Pancreas (tissue), 10 donors: ENCODE measurements at places on chromosomes 6 and 20. TPM values are rescaled to one million over a fixed set of nuclear protein-coding genes. Genes with fewer than 3 reads are reported as not detected.

- no peak for DNase-seq
Observed at GRCh38 chr6:46191961-46192360, 21.2 kb upstream of the ENPP5 start.

- no peak for DNase-seq
Observed at GRCh38 chr6:169829786-169830185, 78.4 kb downstream of the ERMARD start.

DNA sequence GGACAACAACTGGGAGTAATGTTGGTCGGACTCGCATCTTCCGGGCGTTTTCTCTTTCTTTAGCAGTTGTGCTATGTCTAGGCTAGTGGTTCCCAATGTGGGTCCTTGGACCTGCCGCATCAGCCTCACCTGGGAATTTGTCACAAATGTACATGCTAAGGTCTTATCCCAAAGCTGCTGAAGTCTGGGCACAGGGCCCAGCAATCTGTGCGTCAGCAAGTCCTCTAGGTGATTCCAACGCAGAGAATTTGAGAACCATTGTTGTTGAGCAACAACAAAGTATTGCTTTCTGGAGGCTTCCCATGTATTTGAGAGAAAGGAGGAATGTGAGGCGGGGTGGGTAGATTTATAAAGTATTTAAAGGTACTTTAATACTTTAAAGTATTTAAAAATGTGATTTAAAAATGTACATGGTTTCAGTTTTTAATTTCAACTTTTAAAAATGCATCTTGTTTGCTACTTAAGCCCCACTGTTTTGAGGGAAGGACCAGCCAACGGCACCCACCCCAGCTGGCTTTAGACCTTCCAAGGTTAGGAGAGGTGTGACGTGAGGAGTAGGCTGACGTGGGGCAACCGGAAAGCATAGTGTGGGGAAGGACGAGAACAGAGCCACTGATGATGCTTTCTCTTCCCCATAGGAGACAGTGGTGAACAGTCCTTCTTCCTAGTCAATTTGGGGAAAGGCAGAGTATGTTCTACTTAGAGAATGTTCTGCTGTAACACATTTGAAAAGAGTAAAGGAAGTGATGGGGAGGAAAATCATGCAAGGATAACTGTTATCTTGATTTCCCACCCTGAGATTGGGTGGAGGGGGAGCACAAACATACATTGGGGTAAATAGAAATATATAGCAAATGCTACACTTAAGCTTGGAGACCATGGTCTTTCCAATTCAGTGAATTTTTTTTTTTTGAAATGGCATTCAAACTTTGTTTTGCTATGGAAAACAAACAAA, 4.3 kb downstream of the UST start:
- peak; percentile 74 for DNase-seq

GRCh38 chr20:11445161-11445560, 472.5 kb upstream of the BTBD3 start:
- DNase-seq = no peak

DNA sequence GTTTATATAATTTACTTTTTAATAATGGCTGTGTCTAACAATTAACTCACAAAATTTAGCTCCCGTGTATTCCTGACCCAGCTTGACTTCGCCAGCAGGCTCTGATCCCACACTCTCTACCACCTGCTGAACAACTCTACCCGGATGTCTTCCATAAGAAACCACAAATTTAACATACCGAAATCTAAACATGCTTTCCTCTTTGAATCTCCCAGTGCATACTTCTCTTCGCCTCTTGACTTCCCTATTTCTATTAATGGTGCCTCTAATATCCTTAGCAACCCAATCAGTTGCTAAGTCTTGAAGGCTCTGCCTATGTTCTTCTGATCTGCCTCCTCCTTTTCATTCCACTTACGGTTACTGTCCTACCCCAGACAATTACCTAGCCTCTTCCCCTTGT, 4.6 kb upstream of the MYB start:
- DNase-seq = no peak

Gene UNC5CL
- total RNA-seq = 12.5 TPM

DNA sequence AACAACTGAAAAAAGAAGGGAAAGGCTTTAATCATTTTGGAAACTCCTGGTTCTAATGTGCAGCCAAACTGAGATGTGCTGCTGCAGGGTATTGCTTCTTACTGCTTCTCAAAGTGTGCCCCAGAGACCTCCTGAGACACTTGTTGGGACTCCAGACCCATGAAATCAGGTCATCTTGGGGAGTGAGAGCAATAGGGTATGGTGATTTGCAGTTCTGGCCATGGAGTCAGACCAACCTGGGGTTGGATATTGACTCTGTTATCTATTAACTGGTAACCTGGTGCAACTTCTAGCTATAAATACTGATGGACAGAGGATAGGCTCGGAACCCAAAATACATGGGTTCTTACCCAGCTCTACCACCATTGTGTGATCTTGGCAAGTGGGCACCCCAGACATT, 3.8 kb downstream of the TSPO2 start:
- no peak for DNase-seq

DNA sequence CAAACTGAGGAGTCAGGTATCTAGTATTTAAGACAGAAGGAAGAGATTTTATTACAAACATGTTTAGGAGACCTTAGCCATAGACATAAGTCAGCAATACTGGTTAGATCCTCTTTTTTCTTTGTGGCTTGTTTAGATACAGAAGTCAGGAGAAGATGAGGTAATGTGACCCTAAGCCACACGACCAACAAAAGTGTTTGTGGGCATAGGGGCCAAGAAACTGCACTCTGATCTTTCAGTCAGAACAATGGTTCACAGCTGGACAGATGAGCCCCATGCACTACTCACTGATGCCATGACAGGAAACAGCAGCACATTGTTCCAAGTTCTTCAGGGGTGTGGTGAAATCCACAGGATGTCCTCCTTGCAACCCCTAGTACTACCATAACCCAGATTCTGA, 238.5 kb upstream of the RAB32 start:
- no peak for DNase-seq

Gene TCF15
- 0.19 TPM for total RNA-seq

DNA sequence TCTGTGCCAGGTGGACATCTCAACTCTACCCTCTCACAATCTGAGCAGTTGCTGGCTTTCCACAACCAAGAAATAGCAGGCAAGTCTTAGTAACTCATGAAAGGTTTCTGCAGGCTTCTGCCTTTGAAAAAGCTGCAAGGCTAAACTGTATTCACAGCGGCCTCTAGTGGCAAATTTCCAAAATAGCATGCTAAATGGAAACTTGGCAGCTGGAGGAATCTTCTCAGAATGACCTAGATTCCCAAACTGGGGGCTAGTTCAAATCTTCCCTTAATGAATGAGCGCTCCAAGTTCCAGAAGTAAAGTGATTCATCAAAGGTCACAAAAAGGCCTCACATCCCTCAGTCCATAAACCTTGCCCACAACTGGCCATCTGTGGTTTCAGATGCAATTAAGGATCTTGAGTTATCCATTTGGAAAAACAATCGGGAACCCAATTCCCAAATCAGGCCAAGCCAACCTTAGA, 11.9 kb upstream of the CPNE5 start:
- DNase-seq = peak; percentile 49

DNA sequence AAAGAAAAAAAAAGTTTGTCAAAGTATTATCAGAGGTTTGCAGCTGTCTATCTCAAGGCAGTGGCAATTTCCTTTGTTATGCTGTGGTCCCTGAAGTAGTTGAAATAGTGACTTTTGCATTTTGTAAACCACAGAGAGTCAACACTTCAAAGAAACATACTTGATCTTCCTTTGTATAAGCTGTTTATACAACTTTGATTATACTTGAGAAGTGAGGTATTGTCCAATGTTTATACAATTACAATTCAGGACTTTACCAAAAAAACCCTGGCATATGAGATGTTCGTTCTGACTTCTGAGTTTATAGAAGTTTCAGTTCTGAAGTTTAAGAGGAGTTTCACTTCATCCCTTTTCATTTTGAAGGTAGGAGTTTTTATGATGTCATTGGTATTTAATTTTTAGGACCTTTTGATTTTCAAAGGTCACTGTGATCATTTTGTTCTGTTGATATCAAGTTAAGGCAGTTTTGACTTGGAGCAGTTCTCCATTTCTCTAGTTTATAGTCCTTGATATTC, 4.0 kb downstream of the STK4 start:
- no peak for DNase-seq

GRCh38 chr6:7910654-7911344, at the start of gene TXNDC5:
Gene TXNDC5 (minus strand): TSS chr6:7910788. CDS start chr6:7910776, 12 bp downstream.
- DNase-seq = peak; percentile 84

DNA sequence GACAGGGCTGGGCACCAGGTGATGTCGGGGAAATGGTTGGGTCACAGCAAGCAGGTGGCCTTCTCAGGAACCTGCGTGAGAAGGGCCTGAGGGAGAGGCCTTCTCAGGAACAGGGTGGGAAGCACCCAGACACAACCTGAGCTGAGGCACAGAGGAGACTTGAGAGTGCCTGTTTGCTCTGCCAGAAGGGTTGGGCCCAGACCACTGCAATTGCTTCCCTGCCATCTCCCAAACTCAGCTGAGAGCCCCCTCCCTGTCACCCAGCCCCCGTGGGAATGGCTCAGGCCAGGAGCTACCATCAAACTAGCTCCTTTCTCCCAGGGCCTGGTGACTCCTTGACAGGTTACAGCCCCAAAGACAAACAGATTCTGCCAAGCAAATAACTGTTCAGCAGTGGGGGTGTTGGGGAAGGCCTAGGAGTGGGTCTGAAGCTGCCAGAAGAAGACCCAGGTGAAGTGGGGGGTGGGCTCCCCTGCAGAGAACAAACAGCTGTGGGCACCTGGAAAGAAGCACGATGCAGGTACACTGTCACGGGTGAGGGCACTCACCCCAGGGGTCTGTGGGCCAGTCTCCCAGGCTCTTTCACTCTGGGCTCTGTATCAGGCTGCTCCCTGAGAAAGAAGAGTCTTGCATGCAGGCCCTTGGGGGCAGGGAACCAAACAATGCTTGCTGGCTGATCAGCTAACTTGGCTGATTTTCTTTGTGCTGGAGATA, 30.4 kb upstream of the SPDEF start:
- peak; percentile 35 for DNase-seq

DNA sequence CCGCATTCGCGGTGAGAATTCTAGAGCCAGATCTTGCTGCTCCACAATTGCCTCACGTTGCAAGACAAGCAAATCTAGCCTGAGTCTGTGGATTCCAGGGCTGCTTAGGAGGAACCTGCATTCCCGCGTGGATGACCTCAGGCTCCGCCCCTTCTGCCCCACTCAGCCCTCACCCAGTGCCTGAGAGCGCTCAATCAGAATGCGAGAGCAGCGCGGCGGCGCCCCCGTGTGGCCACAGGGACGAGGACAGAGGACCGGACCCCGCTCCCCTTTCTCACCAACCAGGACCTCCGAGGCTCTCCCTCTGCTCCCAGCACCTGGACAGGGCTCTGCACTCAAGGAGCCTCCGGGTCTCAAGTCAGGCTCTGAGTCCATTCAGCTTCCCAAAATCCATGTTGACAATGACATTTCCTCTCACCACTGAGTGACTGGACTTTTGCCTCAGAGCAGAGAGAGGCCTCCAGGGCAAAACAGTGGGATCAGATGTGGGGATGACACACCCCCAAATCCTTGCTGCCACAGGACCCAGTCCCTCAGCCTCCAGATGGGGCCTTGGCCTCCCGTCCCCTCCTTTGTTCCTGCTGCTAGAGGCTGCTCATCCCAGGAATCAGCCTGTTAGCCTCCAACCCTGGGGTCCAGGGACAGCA, 52.0 kb downstream of the RPP21 start:
- peak; percentile 76 for DNase-seq

- no peak for DNase-seq
Observed at GRCh38 chr6:138988469-138988834, 399 bp upstream of the REPS1 start.

DNA sequence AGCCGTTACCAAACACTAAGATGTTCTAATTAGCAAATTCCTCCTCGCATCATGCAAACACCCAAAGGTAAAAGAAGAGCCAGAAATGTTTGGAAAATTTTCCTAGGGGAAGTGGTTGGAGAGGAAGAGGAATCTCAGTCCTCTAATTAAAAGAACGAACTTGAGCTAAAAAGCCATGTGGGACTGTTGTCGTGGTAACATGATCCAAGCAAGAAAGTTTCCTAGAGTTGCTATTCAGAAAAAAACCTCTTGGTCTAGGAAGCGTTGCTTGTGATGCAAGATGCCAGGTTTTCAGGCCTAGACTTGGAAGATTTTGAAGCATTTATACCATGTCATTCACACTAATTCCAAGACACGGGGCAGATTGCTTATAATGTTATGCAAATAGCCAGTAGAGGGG, 106.8 kb upstream of the DOK5 start:
- DNase-seq = no peak

DNA sequence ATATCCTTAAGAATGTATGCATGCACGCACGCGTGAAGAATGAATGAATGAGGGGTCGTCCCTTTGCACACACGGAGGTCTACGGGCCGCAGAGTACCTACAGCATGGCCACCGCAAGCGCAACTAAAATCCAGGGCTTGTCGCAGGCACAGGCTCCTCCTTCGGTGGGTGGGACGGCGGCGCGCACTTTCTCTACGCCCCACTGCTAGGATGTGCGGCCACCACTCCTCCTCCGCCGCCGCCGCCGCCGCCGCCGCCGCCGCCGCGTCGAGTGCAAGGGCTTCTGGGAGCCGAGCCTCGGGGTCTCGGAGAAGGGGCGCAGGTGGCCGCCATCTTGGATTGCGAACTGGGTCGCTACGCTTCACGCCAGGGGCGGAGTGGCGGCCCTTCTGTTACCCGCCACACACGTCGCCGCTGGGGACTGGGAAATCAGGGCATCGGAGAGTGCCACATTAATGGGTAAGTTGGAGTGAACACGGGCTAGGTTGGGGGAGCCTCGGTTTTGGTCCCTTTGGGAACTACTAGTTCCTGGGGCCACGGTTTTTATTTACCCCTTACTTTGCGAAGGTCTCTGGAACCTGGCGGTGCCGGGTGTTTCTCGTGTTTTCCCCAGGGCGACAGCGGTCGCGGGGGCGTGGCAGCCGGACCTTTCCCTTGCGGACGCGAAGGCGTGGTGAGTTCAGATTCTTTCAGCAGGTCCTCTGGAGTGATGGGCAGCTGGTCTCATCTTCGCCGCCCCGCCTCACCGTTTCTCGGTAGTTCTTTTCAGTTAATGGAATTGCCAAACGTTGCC, at the start of gene KPNA5:
Gene KPNA5, plus strand, starts transcription at position 332 of the 793 bp plus-strand sequence. Its CDS starts 124 bp downstream, at position 456.
- DNase-seq = peak; percentile 86

- DNase-seq = no peak
Observed at GRCh38 chr6:391559-392440, at the start of gene IRF4. Gene IRF4 (plus strand): TSS chr6:391752. CDS start chr6:393153, 1,401 bp downstream.

DNA sequence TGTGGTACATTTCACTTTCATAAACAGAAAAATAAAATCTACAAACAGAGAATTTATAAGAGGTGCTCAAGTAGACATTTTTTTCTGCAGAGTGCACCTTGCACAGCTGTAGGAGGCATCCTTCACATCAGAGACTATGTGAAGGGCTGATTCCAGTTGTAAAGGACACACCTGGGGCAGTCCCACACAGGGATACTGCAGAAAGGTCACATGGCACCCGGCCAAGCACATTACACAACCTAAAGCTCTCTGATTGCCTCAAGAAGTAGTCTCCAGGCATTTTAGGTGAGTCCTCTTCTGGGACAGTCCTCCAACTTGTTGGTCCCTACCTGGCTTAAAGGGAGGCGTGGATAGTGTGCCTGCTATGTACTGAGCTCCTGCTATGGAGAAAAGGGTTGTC, 502.9 kb upstream of the NOX3 start:
- DNase-seq = peak; percentile 9
